ENCODE measurements at places on chromosomes 13 and 19.

- no peak for DNase-seq
These were observed 94.0 kb downstream of the PTPRS start for GRCh38 chr19:5246554-5247155.

GRCh38 chr19:40947573-40947972 is 43.5 kb upstream of the CYP2B6 start:
- DNase-seq = no peak

- no peak for DNase-seq
These were observed 60.7 kb downstream of the ZNF429 start for GRCh38 chr19:21566073-21566472.

DNA sequence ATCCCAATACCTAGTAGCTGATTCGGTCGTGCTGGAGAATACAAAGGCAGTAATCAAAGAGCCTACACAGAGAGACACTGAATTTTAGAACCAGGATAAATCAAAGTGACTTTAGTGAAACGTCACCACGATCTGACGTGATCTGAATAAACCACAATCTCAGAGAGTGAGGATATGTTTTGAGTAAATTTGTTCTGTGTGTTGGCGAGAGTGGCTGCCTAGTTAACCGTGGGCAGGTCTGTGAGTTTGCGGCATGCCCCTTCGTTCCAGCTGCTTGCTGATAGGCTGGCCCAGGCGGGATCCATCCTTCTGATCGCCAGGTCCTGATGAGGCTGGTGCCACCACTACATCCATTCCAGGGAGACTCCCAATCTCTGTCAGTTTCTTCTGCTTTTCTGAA is 40.4 kb downstream of the LRCH1 start:
- no peak for DNase-seq

DNA sequence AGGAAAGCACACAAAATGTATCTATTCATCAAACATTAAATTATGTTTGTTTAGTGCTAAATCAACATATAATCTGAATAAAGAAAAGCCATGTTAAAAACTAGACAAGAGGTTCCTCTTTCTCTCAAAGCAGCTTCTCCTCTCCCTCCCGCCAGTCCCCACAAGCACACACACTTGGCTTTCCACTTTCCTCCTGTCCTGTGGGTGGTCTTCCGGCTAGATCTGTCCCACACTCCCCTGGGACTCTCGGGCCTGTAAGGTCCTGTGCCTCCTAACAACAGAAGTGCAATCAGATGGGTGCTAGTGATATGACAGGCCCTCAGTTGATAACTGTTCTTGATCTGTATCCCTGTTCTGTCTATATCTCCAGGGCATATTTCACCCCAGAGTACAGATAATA is 45.6 kb upstream of the RAP2A start:
- no peak for DNase-seq

GRCh38 chr13:75226092-75226491 is 255.9 kb downstream of the TBC1D4 start:
- no peak for DNase-seq

DNA sequence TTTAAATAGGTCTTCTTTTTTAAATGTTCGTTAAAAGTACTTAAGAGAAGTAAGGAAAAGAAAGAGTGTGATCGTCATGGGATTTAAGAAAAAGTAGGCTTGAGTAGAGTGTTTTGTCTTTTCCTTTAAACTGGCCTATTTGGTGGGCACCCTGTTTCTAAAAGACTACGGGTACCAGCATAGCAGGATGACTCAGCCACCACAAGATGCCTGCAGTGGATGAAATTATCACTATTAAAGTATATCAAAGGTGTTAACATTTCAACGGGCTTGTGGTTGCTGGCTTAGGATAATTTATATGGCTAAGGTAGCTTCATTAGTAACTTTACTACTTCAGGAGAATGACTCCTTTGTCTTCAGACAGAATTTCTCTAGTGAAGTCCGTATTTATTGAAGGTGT is 112.6 kb downstream of the STARD13 start:
- no peak for DNase-seq

DNA sequence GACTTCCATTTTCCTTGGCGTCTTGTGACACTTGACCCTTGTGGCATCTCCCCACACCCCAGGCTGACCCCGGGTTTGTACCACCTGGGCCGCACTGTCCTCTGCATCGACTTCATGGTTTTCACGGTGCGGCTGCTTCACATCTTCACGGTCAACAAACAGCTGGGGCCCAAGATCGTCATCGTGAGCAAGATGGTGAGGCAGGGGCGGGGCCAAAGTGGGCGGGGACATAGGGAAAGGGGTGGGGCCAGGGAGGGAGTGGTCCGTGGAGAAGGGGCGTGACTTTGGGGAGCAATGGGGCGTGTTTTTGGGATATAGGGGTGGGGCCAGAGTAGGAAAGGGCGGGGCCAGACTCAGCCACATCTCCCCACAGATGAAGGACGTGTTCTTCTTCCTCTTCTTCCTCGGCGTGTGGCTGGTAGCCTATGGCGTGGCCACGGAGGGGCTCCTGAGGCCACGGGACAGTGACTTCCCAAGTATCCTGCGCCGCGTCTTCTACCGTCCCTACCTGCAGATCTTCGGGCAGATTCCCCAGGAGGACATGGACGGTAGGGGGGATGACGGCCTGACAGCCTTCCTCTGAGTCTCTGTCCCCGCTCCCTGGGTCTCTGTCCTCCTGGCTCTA is 42.8 kb downstream of the TRPM4 start:
- DNase-seq = no peak

GRCh38 chr13:18946738-18947137 is 234.9 kb downstream of the TUBA3C start:
- no peak for DNase-seq

DNA sequence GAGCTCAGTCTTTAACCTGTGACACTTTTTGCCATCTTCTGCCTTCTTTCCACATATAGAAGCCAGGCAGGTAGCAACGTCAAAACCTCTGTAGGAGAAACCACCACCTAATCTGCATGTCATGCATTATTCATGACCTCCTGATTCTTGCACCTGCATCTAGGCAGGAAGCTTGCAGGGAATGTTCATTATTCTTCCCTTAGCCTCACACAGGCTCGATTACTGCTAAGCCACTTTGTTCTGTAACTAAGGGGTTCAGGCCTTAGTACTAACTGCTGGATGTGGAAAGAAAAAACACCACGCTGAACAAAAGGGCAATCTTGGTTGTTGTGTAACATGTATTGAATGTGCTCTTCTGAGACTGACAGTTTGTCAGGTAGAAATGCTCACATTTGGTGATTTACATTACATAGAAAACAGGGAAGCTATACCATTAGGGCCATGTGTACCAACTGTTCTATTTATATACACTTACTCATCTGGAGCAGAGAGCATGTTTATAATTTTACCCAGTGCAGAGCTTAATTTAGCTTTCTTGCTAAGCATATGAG is 366.9 kb downstream of the KLF12 start:
- no peak for DNase-seq

DNA sequence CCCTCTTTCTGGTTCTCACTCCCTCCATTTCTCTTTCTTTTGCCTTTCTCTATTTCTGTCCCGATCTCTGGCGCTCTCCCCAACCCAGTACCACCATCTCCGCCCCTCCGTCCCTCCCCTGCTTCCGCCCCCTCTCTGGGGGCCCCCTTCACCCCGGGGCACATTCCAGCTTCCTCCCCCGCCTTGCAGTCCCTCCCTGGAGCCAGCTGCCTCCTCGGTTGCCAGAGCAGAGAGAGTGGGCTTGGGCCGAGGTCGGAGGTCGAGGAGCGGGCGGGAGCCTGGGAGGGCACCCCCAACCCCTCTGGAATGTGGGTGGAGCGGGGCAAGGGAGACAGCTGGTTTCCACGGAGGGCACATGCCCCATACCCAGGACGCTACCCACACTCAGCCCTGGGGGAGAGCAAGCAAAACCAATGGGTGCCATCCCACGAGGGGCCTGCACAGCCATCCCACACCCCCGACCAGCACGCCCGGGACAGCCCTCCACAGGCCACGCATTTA is 6.5 kb upstream of the CIRBP start:
- no peak for DNase-seq

- no peak for DNase-seq
These were observed 26.3 kb downstream of the EPS15L1 start for GRCh38 chr19:16445238-16446107.

DNA sequence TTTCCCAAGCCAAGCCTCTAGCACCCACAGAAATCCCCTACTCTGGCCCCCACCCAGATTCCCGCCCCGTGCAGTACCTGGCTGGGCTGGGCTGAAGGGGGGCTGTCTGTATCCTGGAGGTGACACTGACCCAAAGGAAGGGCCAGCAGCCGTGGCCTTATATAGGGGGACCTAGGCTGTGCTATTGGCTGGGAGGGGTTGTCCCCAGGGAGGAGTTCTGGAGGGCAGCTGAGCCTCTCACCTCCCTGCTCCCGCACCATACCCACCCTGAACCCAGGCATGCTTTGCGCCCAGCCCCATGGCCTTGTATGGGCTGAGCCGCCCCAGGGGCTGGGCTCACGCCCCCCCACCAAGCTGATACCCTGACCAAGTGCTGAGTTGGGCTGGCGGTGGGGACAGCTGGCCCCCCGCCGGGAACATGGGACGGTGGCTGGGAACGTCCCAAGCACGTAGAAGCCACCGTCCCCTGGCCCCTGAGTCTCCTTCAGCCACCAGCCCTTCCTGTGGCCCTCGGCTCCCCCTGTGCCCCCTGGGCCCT is at the start of gene CKM:
CKM (minus strand) TSS at position 132 of the 538 bp plus-strand sequence. CDS start 3,162 bp downstream, outside the sequence.
- DNase-seq = no peak

GRCh38 chr19:46988614-46989230 is 30.9 kb upstream of the NPAS1 start:
- no peak for DNase-seq

- no peak for DNase-seq
These were observed 38.0 kb upstream of the SPATA13 start for GRCh38 chr13:24122569-24122968.

- DNase-seq = no peak
These were observed 35.9 kb upstream of the CNMD start for GRCh38 chr13:52775511-52775910.

- no peak for DNase-seq
These were observed 27.5 kb downstream of the MICU2 start for GRCh38 chr13:21576426-21576825.

GRCh38 chr19:344625-345319 is at the start of gene MIER2:
Gene MIER2 (minus strand): TSS chr19:344796. CDS start chr19:344782, 14 bp downstream.
- DNase-seq = peak; percentile 85

DNA sequence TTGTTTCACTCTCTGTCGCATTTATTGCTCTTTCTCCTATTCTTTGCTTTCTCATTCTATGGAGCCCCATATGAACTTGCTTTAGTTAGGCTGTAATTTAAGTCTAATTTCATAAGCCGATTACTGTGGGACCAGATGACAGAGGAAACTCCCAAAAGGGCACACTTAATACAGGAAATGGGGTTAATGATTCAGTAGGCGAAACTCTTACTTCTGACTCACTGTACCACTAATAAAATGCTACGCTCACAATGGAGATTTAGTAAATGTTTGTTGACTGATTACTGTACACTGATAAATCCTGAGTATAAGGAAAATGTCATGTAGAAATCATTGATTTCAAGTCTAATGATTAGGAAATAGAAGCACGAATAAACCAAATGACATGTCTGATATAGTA is 276.4 kb downstream of the KLF5 start:
- DNase-seq = no peak

- DNase-seq = no peak
These were observed 3.9 kb downstream of the RBM26 start for GRCh38 chr13:79402074-79402635.

GRCh38 chr19:33620611-33621010 is 1.1 kb upstream of the CHST8 start:
- no peak for DNase-seq

DNA sequence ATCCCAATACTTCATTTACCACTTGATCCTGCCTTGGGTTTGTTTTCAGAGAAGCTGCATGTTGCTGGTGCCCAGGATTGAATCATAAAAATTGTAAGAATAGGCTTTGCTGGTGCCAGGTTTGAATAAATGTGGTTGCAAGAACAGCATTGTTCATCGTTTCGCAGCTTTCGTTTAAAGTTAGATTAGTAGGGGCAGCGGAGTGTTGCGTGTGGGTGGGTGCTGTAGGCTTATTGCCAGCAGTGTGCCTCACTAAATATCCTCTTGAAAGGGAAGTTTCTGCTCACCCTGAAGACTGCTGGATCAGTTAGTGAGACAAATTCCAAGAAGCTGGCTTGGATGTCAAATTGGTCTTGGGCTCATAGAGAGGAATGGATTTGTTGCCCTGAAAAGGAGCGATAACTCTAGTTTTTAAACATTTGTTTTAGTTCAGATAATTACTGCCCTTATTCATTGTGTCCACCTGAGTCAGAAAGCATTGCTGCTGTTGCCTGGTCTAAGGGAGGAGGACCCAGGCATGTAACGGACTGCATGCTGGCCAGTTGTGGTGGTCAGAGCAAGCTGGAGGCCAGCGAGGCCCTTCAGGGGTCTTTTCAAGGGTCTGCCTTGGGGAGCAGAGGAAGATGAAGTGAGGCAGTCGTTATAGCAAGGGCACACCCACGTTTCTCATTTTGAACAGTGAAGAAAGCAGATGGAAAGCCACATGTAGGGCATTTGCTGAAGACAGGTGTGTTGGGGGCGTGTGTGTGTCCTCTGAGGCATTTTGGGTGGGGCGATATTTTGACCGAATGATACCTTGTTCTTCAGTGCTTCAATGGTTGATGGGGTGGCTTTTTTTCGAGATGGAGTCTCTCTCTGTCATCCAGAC is 8.5 kb downstream of the ILF3 start:
- no peak for DNase-seq

- no peak for DNase-seq
These were observed 65.4 kb upstream of the ARGLU1 start for GRCh38 chr13:106633321-106633720.

- no peak for DNase-seq
These were observed 516.0 kb downstream of the DCT start for GRCh38 chr13:93963266-93964145.

All from stimulated activated CD8-positive, alpha-beta memory T cell treated with anti-CD3 and anti-CD28 coated beads, Interleukin-4, amount 100 ng/mL, for 1 hour (primary cell).